ENCODE measurements at places on chromosomes 5 and 9.

DNA sequence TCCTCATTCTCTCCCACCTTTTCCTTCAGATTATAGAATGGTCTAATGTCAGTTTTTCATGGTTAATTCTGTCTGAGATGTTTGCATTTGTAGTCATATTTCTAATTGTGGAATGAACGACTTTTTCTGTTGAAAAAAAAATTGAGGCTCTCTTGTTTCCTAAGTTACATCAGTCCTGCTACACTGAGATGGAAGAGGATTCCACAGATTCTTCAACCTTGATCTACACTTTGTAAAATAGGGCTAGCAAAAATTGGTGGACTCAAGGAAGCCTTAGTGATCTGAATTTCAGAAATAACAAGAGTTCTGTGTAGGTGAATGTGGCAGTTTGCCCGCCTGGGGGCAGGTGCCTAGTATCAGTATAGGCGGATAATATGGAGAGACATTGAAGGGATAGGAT, 51.9 kb downstream of the ERBIN start:
- DNase-seq, result no peak

DNA sequence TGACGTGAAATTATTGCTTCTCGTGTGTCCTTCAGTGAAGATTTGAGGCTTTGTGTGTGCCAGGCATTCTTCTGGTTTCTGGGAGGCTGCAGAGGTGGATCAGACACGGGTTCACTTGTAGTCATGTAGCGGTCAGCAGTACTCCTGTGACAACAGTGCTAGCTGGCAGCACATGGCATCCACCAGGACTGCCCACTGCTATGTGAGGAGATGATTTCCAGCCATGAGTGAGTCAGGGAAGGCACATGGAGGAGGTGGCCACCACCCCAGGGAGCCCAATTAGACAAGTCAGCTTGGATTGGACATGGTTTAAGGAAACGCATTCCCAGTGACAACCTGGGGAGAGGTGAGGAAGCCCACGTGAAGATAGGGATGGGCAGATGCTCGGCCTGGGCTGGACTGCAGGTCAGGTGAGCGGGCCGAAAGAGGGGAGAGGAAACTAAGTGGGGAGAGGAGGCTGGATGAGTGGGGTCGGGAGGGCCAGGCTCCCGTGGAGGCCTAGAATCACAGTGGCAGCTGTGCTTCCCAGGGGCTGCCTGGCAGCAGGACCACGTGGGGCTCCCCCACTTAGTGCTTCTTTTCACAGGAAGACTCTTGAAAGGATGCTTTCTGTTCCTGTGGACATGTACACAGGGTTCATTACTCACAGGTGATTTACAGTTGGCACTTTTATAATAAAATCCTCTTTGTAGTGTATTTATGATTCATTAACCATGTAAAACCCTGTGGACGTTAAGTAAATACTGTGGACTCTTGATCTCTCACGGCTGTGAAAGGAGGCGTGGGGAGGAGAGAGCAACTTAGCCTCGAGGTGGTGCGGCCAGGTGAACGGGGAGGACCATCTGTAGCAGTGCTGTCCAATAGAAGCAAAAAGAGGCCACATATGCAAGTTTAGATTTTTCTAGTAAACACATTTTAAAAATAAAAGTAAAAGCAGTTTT, 80.0 kb upstream of the OTULINL start:
- DNase-seq, result no peak

DNA sequence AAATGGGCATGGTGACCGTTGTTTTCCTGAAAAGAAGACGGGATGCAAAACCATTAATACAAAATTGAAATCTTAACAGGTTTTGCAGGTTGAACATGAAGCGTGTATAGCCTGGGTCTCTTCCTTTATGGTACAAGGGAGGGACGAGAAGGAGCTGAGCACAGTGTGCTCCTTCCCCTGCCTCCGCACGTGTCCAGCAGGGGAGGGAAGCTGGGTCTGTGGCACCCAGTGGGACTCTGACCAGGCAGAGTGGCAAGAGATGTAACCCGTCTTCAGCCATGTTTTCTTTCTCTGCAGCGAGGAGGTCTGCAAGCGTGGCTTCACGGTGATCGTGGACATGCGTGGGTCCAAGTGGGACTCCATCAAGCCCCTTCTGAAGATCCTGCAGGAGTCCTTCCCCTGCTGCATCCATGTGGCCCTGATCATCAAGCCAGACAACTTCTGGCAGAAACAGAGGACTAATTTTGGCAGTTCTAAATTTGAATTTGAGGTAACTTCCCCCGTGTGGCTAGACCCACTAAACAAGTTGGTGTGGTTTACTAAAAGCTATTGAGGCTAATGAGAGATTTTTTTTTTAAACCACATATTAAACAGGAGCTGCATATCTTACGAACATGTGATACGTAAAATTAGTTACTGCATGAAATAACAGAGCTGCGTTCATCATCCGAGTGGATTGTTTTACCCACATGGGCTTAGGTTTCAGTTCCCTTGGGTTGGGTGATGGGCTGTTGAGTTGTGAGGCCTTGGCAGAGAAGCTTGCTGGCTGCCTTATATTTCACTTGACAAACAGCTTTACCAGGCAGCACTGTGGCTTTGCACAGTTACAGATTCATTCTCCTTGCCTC, 143.7 kb downstream of the TRIO start:
- no peak for DNase-seq

DNA sequence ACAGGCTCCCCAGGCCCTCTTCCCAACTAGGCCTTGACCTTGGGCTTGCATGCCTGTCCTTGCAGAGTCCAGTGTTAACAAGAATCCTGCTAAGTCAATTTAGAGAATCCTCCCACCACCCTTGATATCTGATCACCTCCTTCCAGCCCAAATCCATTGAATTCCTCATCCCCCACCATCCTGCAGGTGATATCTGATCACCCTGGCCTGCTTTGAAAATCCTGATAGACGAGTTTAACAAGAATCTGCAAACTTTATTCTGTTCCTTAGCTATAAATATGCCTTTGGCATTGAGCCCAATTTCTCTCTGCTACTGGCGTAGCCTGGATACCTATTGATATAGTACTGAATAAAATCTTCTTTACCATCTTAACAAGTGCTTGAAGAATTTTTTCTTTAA, 125.5 kb downstream of the DIRAS2 start:
- DNase-seq, result no peak

DNA sequence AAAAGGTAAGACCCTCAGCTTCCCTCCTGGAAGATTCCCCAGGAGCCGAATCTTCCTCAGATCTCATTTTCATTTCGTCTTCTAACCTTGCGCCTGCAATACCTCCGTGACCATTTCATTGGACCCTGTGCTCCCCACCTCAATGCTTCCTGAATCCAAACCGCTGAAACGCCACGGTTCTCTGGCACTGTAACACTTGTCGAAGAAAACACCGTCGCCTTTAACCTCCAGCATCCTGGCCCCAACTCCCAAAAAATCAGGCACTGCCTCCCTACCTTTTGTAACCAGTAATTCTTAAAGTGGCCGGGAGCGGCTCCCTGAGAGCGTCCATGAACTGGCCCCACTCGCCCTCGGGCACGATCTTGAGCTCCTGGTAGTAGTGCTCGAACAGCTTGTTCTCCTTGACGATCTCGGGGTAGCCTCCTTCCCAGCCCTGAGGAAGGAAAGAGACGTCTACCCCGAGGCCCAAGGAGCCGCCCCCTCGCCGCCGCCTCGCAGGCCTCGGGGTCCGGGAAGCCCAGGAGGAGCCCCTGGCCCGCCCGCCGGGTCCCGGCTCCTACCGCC, 438 bp downstream of the NSUN2 start:
- no peak for DNase-seq

GRCh38 chr9:135992486-135993408, 31.6 kb upstream of the UBAC1 start:
- no peak for DNase-seq

DNA sequence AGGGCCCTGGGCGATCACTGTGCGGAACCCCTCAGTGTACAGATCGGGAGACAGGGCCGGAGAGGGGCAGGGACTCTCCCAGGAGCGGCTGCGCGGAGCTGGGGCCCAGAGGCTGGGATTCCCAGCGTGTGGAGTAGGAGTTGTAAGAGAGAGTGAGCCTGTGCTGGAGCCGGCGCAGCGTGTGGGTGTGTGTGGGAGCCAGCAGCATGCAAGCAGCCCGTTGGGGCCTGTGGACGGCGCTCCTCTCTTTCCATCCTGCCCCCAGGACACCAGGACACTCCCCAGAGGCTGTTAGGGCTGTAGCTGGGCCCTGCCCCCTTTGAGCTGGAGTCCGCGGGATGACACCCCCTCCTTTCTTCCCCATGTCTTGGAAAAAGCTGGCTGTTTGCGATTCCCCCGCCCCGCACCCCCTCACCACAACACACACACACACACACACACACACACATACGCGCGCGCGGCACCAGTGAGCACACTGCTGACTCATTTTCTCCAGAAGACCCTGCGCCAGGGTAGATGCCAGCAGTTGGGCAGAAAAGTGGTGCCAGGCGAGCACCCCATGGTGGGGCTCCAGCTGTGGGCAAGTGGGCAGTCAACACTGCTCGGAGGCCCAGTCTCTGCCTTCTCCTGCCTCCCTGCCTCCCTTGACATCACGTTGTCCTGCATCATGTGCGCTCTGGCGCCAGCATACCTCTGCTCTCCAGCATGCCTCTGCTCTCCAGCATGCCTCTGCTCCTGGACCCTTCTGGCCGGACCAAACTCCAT, 1.5 kb downstream of the COL27A1 start:
- no peak for DNase-seq

GRCh38 chr9:122053567-122054350, 39.3 kb downstream of the TTLL11 start:
- DNase-seq, result no peak

DNA sequence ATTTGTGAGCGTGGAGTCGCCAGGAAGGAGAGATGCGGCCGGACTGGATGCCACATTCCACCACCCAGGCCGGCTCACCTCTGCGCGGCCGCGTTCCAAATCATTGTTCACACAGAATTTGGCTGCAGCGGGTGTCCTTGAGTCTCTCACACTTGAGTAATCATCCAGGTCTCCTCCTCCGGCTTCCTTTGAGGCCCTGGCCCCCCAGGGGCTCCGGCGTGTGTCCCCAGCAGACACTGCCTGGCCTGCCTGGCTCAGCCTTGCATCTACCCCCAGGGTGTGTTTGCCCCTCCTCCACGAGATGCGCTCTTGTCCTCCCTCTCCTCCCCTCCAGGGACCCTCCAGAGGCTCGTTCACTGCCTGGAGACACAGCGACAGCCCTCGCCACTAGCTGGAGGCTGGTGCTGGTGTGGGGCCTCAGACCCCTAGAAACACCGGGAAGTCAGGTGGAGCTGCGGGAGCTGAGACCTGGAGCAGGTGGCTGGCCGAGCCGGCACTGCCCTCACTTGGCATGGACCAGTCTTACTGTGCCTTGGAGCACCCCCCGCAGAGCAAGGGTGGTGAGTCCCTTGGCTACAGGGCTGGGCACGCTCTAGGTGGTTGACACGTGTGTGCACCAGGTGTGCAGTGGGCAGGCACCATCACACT, 7.0 kb upstream of the SLC9A3 start:
- DNase-seq, result no peak
